ENCODE measurements at places on chromosomes 13 and 19. TPM values are rescaled to one million over a fixed set of nuclear protein-coding genes. Genes with fewer than 3 reads are reported as not detected.

- DNase-seq, result peak; percentile 84
Observed at GRCh38 chr19:6736169-6736916, 1.0 kb downstream of the GPR108 start.

- no peak for DNase-seq
Observed at GRCh38 chr19:38808741-38809140, 4.0 kb downstream of the LGALS4 start.

- DNase-seq, result no peak
Observed at GRCh38 chr19:31139871-31140505, 209.2 kb downstream of the TSHZ3 start.

DNA sequence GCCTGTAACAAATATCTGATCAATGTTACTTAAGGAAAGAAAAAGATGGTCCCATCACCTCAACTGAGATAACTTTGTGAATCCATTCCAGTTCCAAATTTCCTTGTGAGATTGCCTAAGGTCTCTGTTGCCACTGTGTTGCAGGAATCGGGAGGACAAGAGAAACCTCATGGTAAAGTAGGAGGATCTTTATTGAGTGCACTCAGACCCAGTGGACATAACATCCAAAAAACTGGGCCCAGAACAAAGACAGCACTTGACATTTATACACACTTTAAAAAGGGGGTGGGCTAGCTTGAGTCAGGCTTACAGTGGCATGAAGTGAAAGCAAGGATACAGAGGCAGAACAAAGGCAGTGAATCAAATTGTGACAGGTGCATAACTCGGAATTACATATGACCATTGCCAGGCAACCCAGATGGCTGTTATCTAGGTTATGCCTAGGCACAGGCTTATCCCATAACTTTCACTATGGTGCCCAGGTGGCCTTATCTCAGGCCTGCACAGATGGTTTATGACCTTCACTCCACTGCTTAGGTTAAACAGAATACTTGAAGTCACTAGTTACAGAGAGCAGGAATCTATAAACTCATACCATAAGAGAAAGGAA, 459.4 kb upstream of the PCDH20 start:
- DNase-seq, result peak; percentile 35

DNA sequence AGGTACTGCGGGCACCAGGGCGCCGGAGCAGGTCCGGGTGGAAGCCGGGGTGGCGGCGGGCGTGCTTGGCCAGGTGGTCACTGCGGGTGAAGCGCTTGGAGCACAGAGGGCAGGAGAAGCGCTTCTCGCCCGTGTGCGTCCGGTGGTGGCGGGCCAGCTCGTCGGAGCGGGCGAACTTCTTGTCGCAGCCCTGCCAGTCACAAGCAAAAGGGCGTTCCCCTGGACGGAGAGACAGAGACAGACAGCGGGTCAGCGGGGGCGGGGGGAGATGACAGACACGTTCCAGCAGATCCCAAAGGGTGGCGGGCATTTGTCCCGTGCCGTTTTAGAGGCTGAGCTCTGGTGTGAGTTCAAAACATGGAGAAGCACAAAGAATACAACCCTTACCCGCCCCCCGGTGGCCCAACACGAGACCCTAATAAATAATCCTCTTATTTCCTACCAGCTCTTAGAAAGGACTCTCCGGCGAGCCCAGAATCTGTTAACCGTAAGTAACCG, 6.3 kb upstream of the REXO1 start:
- DNase-seq, result no peak

- DNase-seq, result no peak
Observed at GRCh38 chr13:33509642-33510229, 224.2 kb upstream of the STARD13 start.

- DNase-seq, result no peak
Observed at GRCh38 chr19:30877661-30878113, 471.5 kb downstream of the TSHZ3 start.

DNA sequence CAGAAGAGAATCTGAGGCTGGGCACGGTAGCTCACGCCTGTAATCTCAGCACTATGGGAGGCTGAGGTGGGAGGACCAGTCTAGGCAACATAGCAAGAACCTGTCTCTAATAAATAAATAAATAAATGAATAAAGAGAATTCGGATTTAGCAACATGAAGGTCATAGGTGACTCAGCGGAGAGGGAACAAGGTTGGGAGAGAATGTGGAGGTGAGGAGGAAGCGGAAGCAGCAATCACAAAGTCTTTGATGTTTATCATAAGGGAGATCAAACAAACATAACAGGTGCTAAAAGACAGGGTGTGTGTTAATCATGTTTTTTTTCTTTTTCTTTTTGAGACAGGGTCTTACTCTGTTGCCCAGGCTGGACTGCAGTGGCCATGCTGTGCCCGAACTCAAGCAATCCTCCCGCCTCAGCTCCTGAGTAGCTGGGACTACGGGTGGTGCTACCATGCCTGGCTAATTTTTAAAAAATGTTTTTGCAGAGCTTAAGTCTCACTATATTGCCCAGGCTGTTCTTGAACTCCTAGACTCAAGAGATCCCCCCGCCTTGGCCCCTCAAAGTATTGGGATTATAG, 16.3 kb downstream of the PBX4 start:
- DNase-seq, result no peak

DNA sequence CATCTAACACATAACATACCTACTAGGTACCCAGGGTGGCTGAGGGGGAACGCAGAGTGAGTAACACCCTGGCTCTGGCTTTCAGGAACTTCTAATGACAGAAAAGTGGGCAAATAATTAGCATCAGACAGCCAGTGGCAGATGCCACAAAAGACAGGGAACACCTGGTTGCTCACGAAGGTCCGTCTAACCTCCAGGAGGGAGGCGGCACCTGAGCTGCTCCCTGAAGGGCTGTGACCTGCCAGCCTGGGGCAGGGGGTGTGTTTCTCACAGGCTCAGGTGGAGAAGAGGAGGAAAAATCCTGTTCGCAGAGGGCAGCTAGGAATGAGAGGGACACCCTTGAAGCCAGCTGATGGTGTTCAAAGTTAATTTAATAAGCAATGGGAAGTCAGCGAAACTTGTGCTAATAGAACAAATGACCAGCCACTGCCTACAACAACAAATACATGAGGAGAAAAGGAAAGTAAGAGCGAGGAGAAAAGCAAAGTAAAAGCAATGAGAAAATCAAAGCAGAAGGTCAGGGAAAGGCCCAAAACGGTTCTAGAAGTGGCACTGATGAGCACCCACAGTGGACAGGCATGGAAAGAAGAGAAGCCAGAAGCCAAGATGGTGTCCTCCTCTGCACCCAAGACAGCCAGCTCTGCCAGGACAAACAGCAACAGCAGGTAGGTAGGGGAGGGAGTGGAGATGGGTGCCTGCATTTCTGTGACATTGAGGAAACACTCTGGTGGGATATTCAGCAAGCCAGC, 87.3 kb downstream of the STK24 start:
- peak; percentile 20 for DNase-seq

- no peak for DNase-seq
Observed at GRCh38 chr19:55070466-55071128, 5.1 kb upstream of the EPS8L1 start.

DNA sequence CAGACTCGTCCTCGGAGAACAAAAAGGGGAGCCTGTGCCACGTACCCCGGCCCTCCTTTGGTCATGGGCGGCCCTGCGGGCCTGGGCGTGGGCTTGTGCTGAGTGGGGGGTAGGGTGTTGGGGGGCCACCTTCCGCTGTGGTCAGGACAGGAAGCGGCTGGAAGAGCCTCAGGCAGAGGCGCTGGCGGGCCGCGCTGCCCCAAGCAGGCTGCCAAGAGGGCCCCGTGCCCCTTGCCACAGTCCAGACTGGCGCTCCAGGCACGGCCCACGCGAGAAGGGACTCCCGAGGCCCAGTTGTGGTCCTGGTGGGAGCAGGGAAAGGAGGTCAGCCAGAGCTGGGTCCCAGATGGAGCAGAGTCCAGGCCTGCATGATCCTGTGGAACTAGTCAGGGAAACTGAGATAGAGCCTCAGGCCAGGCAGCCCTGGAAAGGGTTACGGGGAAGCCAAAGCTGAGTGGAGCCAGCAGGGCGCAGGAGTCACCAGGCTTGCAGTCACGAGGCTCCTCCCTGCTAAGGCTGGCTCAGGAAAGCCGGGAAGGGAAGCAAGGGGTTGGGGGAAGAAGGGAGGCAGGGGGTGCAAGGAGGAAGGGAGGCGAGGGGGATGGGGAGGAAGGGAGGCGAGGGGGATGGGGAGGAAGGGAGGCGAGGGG, 135.0 kb downstream of the CRYL1 start:
- DNase-seq, result no peak

DNA sequence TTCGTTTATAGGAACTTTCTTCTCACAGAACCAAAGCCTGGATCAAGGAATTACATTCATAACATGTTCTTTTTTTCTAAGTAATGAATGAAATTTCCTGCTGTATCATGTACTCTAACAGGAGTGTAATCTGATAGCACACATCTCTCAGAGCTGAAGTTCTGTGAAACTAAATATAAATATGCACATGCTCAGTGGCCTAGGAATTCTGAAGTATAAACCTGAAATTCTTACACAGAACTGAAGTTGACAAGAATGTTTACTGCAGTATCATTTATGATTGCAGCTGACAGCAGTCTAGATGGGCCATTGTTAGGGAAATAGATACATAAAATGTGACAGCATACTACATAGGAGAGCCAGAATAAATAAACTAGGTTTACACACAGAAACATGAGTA, 54.5 kb downstream of the USP12 start:
- no peak for DNase-seq

DNA sequence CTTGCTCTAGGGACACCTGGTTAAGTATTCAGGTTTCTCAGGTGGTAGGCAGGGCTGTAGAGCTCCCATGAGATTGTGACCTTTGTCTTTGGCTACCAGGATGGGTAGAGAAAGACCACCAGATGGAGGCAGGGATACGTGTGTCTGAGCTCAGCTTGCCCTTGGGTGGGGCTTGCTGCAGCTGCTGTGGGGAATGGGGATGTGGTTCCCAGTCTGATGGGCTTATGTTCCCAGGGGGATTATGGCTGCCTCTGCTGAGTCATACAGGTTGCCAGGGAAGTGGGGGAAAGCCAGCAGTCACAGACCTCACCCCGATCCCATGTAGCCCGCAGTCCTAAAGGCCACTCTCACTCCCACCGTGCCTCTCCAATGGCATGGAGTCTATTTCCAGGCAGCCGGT, 659.9 kb upstream of the KLF12 start:
- DNase-seq, result no peak

The SIGLEC8 gene
- polyA plus RNA-seq, result not detected

The PABPC3 gene
- polyA plus RNA-seq, result 0.16 TPM

The TMEM147 gene
- 149 TPM for polyA plus RNA-seq

The C19orf38 gene
- polyA plus RNA-seq, result 1.4 TPM

The RASL11A gene
- polyA plus RNA-seq, result 9.9 TPM

The GDF15 gene
- polyA plus RNA-seq, result 12.7 TPM

The TMPRSS9 gene
- polyA plus RNA-seq, result 0.54 TPM

The SLC6A16 gene
- polyA plus RNA-seq, result not detected

The ENOX1 gene
- 0.87 TPM for polyA plus RNA-seq

The POU4F1 gene
- not detected for polyA plus RNA-seq

The DAND5 gene
- not detected for polyA plus RNA-seq

The FFAR3 gene
- polyA plus RNA-seq, result not detected

Measured in small intestine (tissue), 16 donors.